Sigmoid colon (tissue), 7 donors: ENCODE measurements at places on chromosomes 2 and 18.

DNA sequence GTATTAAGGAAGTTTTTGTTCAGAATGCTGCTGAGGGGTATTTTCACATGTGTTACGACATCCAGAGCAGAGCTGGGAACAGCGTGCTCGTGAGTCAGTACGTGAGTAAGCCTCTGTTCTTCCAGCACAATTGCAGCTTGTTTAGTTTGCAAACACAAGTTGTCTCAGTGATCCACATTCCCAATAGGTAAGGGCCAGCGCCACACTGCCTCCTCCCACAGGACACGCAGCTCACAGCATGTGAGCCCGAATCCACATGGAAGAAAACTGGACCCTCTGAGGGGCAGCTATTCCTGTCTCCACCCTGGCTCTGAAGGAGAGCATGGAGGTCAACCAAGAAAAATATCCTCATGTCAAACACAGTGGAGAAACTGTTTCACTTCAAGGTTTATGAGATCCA, 173.9 kb upstream of the PID1 start:
- DNase-seq: peak; percentile 92

DNA sequence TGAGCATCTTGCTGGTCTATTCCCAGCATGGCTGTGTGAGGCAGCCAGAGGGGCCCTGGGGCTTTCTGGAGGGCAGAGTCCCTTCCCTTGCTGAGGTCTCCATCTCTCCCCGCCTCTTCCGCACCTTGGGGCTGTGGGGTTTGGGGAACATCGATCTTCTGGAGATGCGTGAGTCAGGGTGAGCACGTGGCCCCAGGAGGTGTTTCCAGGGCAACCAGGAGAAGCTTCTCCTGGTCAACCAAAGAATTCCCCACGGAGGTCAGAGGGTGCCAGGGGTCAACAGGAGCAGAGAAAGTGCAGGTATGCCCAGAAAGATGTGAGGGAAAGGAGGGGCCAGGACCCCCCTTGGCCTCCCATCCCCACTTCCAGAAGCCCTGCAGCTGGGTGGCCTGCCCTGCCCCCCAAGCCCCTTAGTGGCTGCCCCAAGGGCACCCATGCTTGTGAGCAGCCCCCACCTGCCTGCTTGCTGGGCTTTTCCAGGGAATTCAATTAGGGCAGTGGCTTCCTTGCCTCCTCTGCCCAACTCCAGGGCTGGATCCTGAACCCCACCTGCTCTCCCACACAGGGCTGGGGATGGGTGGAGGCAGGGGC, 2.8 kb upstream of the PROM2 start:
- no peak for DNase-seq

DNA sequence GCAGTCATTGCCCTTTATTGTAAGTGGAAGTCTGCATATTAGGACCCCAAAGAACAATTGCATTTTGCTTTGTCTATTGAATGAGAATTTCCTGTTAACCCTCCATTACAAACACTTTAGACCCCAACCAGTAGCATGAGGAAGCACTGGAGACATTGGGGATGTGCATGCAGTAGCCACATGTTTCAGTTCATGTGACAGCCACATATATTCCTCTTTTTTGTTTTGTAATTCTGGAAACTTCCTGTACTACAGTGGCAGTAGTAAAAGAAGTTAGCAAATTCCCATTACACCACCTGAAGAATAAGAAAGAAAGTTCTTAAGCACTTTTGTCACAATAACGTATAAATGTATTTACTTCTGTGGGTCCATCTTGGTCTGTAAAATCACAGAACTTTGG, 281.1 kb upstream of the SLC14A2 start:
- no peak for DNase-seq

- DNase-seq: no peak
Measured at GRCh38 chr2:219521066-219521880, 7.0 kb downstream of the ASIC4 start.

GRCh38 chr2:147031897-147032296, 812.9 kb upstream of the ACVR2A start:
- no peak for DNase-seq

GRCh38 chr2:240280621-240281020, 140.2 kb upstream of the OTOS start:
- DNase-seq: no peak
